Spleen (tissue), 13 donors: ENCODE measurements at places on chromosomes 4 and X.
A peak's percentile ranks its signal among the peaks of the same experiment; 100 is the strongest.

- no peak for DNase-seq
Observed at GRCh38 chr4:166039822-166040221, 166.8 kb downstream of the TLL1 start.

GRCh38 chrX:111585337-111585736 is 73.9 kb downstream of the SERTM2 start:
- DNase-seq: no peak

DNA sequence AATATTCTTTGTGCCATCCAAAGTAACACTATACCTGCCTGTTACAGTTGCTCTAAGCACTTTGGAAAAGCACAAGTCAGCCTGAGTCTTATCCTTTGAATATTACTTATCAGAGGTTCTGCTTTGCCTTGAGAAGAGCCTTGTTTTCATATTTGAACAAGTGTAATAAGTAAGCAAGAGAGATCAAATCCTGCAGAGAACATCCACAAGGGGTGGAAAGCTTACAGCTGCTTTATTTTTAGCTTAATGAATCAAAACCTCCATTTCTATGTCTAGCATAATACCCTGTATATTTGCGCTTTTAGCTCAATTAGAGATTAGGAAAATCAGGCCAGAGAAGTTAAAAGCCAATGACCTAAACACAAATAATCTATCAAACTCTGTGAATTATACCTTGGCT is 139.8 kb downstream of the CDS1 start:
- no peak for DNase-seq

DNA sequence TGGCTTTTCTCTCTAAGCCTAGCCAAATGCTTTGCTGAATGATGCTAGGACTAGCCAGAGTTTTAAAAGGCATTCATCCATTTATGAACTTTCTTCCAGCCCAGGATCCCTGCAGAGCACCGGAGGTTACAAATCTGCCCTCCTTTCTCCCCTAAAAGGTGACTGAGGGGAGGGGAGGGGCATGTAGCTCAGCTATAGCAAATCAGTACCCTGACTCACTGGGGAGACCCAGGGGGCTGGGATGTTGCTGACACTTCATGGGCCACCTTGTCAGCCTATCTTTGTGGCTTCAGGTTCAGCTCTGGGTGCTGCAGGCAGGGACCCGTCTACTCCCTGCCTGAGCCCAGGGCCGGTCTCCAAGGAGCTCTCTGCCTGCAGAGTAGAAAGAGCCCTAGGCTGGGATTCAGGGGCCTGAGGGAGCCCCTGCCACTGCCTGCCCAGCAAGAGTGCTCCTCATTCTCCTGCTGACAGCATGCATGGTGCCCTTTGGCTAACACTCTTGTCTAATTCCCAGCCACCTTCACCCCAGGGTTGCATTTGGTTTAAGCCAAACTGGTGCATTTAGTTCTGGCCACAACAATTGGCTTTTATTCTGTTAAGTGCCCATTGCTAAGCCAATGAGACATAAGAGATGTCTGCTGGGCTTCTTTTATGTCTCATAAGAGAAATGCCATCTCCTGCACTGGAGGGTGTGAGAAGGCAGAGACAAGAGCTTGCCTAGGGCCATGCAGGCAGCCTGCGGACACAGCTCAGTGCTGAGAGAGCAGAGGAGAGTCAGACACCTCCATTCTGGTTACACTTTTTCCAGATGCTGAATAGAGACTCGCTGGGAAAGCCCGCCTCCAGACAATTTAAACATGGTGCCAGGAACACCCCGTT is 11.9 kb upstream of the UBA6 start:
- no peak for DNase-seq

GRCh38 chr4:4574792-4575191 is 32.9 kb upstream of the STX18 start:
- no peak for DNase-seq

DNA sequence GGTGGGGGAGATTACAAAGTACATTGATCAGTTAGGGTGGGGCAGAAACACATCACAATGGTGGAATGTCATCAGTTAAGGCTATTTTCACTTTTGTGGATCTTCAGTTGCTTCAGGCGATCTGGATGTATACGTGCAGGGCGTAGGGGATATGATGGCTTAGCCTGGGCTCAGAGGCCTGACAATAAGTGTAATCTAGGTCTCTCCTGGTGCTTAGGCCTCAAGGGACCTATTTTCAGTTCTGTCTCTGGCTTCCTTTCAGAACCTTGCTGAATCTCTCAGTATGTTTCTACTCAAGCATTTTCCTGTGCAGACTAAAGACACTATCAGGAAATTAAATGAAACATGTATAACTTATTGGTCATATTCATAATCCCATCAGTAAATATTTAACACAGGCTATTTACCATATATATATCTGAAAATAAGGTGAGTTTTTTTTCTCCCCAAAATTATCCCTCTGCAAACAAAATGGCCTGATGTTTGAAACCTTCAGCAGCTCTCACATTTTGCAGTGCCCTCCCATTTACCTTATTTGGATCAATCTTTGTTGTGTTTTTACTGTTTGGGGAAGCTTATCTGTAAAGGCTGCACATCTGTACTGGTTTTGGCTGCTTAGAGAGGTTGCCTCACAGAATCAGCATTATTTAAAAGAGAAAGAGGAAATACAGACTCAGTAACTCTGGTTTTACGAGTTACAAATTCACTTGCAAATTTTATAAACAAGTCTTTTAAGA is 2.3 kb upstream of the ZCCHC4 start:
- no peak for DNase-seq

- no peak for DNase-seq
Observed at GRCh38 chr4:40190465-40190864, 6.4 kb upstream of the RHOH start.

DNA sequence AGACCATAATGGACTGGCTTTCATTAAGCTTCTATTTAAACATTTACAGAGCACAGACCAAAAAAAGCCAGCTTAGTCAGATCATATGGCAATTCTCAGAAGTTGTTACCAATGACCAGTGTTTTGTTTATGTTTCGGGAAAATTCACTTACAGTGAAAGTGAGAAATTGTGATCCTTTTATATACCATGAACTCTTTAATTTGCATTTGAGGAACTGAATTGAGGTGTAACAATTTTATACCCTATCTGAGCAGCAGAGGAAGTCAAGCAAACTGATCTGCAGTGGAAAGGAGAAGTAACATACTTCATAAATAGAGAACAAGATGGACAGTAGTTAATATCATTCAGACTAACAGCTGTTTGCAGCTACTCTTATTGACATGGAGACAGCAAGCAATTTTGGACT is 97.1 kb downstream of the TMA16 start:
- no peak for DNase-seq

GRCh38 chrX:109732807-109733612 is at the start of gene ACSL4:
ACSL4 (minus strand) TSS chrX:109733257; CDS start chrX:109683363, 49,894 bp downstream.
- peak; percentile 97 for DNase-seq

GRCh38 chrX:124378643-124379042 is 32.3 kb downstream of the SH2D1A start:
- DNase-seq: no peak

DNA sequence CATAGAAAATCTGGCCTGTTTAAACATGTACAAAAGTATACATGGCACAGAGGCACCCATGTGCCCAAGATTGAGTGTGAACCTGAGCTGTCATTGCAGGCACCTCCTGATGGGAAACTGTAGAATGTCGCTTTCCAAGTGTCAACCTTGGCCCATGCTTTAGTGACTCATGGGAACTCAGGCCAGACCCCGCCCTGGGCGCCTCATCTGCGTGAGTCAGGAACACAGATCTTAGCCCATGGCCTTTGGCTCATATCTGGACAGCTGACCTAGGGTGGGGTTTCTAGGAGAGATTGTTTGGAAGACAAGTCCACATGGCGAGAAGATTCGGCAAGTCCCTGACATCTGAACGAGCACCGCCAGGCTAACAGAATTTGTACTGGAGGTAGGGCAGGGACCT is 50.0 kb downstream of the CYTL1 start:
- no peak for DNase-seq

DNA sequence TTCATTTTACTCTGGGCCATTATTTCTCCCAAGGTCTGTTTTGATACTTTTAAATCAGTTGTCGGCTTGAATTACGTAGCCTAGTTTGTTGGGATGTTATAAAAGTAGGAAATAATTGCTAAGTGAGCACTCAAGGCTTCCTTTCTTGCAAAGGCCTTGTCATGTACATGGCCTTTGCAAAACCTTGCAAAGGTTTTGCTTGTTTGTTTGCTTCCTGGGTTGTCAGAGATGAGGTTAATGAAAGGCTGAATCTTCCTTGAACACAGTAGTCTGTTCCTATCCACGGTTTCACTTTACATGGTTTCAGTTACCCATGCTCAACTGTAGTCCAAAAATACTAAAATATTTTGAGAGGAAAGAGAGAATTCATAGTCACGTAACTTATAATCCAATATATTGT is 113.5 kb downstream of the NAA11 start:
- DNase-seq: no peak

DNA sequence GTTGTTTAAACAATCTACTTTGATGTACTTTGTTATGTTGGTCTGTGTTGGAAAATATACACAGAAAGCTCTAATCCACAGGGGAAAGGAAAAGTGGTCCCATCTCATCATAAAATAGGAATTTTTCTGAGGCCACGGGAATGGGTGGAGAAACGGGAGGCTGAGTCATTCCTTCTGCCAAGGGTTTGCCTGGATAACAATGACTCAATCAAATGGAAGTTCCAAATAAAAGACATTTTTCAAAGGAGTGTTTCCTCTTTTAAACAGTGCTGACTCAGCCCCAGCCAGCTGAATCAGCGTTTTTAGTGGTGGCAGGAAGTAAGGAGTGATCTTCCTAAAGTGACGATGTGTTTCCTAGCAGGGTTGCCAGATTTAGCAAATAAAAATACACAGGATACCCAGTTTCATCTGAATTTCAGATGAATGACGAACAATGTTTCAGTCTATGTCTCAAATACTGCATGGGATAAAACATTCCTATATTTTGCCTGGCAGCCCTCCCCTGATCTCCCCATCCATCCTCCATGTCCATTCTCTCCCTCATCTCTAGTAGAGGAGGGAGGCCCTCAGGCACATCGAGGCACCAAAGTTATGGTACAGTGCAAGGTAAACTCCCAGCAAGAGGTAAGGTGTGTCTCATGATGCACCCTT is 345.4 kb upstream of the GATB start:
- no peak for DNase-seq

GRCh38 chr4:139611391-139611790 is 54.2 kb upstream of the MGST2 start:
- no peak for DNase-seq

DNA sequence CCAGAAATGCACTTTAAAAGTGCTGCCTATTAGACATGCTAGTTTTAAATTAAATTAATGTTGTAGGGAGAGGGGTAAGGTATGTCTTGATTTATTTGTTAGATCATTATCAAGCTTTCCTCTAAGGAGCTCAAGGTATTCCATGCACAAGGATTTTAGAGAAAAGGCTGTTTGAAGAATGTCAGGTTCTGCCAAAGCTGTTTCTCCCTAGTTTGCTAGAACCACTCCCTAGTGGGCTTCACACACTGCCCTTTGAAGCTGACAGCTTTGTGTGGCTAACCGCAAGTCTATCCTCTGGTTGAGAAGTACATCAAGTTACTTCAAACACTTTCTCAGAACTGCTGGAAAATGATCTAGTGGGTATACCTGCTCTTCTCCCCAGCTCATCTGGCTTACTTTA is 32.3 kb downstream of the RASL11B start:
- no peak for DNase-seq
